ENCODE measurements at places on chromosomes 3 and 15.

GRCh38 chr3:127053450-127053849 lies 70.5 kb downstream of the PLXNA1 start:
- DNase-seq = no peak

GRCh38 chr3:72565593-72565992 lies 282.7 kb downstream of the SHQ1 start:
- no peak for DNase-seq

DNA sequence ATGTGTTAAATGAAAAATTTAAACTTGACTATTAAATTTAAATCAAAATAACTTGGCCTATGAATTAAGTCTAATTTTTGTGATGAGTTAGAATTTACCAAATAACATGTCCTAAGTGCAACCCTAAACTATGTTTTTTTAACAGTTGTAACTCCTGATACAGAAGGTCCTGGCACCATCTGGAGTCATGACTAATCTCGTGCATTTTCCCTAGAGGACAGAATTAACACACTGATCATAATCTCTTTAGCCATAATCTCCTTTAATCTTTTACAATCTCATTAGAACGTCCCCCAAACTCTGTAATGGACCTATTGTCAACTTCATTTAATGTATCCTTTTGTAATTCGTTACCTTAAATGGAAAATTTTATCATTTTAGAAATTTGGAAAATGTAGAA lies 100.6 kb downstream of the SUCNR1 start:
- no peak for DNase-seq

DNA sequence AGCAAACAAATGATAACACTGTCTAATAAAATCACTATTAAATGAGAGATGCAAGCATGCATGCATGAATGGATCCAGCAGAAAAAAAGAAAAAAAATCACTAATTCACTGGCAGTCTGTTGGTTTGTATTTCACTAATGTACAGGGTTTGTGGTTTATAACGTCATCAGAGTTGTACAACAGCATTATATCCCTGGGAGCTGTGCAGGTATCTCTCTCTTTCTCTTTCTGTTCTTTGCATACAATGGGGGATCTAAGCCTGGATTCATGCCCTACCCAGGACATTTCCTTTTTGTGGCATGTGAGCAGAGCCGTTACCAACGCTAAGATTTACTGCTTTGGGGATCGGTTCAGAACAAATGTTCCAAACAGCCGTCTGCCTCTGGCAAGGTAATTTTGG lies 229.5 kb downstream of the SOX2 start:
- DNase-seq = no peak

GRCh38 chr3:31382856-31383255 lies 149.9 kb upstream of the STT3B start:
- DNase-seq = no peak

Measured in activated naive CD4-positive, alpha-beta T cell treated with anti-CD3 and anti-CD28 coated beads, Interleukin-2, amount 50 U/mL, for 16 hours (primary cell).